A549 treated with CpdA at 1 μM for 4 hours (cell line): ENCODE measurements at places on chromosomes 7 and 10. TPM values are rescaled to one million over a fixed set of nuclear protein-coding genes. Genes with fewer than 3 reads are reported as not detected.

Gene NEUROG3
- total RNA-seq = not detected in 5 replicates

Gene UCN3
- total RNA-seq = not detected in 5 replicates

Gene NYAP1
- total RNA-seq = 0.77 to 1.3 TPM (median 1.2 TPM) in 5 replicates

Gene TLL2
- 0.07 to 0.19 TPM (median 0.12 TPM) in 5 replicates for total RNA-seq

Gene GRID2IP
- total RNA-seq = 0.01 TPM in 1 of 5 replicates, not detected in the others

Gene DDIT4
- 121 to 181 TPM (median 160 TPM) in 5 replicates for total RNA-seq

Gene TAS2R5
- total RNA-seq = 0.40 to 0.59 TPM (median 0.54 TPM) in 5 replicates

Gene CDC14C
- total RNA-seq = not detected in 5 replicates

Gene OR2A12
- not detected in 5 replicates for total RNA-seq

Gene MSRB2
- 9.0 to 18.3 TPM (median 16.7 TPM) in 5 replicates for total RNA-seq

Gene CFTR
- total RNA-seq = 0.06 to 0.13 TPM in 2 of 5 replicates, not detected in the others

Gene ZNF503
- total RNA-seq = 8.5 to 13.3 TPM (median 12.4 TPM) in 5 replicates

Gene BRI3
- 94.5 to 188 TPM (median 154 TPM) in 5 replicates for total RNA-seq

Gene BAZ1B
- 54.1 to 72.4 TPM (median 61.7 TPM) in 5 replicates for total RNA-seq

Gene MASTL
- total RNA-seq = 17.7 to 26.8 TPM (median 19.8 TPM) in 5 replicates
